ENCODE measurements at places on chromosomes 7 and 10.

- DNase-seq = no peak
These were observed 515.6 kb downstream of the CALN1 start for GRCh38 chr7:71896535-71896934.

DNA sequence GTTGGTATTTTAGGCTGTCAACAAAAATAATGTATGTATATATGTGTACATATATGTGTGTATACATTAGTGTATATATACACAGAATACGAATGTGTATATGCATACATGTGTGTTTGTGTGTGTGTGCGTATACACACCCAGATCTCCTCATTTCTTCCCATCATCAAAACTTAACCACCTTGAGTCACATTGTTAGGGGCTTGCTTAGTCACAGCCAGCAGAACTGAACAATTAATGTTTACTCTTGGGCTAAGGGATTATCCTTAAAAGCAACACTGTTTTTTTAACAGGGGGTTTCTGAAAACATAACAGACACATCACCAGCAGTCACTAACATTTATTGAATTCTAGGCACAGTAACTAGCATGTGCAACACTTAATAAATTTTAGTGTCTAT is 83.0 kb upstream of the ASAH2 start:
- no peak for DNase-seq

GRCh38 chr10:50407076-50407801 is 155.9 kb upstream of the ASAH2 start:
- DNase-seq = no peak

DNA sequence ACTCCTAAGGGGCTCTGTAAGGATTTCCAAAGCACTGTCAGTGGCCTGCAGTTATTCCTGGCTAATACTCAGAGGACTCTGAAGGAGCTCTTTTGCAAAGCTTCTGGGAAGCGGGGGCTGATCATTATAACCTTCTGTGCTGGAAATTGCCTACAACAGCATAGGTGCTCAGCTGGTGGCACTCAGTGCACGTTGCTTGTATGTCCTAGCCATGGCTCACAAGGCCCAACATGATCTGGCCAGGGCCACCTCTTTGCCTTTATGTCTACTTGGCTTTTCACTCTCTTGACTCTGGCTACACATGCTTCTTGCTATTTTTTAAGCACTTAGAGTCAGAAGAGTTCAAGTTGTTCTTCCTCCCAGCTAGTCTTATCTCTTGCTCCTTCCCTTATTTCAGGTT is 17.5 kb downstream of the LAMB4 start:
- DNase-seq = no peak

DNA sequence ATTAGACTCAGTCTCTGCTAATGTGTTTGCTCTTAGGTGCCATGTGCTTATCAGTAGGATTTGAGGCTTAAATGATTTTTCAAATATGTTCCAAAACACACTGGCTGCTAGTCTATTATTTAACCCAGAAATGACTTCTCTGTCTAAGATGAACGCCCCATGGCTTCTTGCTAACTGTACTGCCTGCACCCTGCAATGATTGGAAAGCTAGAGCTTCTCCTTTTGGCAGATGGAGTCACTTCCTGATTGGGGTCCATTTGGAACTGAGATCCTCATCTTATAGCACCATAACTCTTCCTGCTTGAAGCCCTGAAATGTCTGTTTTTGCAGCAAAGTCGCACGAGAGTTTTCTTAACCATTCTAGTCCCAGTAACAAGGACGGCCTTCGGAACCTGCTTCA is 186.5 kb upstream of the ADO start:
- DNase-seq = no peak

- no peak for DNase-seq
These were observed 49.8 kb upstream of the AKR1E2 start for GRCh38 chr10:4776234-4776638.

DNA sequence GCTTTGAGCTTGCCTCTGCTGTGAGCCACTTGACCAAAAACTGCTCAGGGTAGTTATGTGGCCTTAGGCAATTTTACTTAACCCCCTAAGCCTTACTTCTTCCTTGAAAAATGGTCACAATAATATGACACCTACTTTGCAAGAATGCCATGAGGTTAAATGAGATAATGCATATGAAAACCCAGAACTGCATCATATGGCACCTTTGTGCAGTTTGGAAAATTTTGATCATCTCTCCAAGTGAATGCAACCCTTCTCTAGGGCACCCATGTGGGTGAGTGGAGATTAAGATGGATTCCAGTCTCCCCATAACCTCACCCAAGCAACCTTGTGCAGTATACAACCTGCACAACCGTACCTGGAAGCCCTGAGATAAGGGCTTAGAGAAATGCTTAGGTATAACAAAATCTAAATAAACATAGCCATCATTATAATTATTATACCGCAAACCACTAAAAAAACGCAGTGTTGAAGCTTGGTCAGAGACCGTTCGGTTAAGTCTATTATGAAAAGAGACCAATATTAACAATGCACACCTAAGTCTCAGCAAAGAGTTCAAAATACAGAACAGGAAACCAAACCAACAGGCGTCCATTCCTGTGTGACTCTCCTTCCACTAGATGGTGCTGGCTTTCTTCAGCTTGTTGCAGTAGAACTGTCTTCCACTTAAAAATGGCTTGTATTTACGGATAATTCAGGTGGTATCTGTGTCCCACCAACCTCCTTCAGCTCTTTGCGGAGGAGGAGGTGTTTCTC is 21.0 kb upstream of the ASB15 start:
- DNase-seq = peak; percentile 41

DNA sequence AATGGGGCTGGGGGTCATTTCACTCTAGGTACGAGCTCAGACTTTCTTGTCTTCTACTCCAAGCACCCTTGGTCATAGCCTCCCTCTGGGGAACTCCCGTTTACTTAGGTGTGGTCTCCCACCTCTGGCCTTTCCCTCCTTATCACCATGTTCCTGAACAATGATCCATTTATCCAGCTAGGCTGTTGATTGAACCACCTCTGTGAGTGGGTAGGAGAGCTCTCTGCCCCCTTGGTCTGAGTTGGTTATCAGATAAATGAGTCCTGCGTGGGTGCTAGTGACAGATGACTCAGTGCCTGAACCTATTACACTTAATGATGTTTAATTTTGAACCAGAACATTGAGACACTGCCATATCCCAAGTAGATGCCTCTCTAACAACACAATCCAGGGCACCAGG is 9.4 kb downstream of the BLNK start:
- DNase-seq = no peak

- no peak for DNase-seq
These were observed 18.3 kb downstream of the CYP26A1 start for GRCh38 chr10:93091960-93092359.

- DNase-seq = no peak
These were observed 718 bp upstream of the UMAD1 start for GRCh38 chr7:7639847-7640220.

- DNase-seq = no peak
These were observed 1.8 kb downstream of the ADARB2 start for GRCh38 chr10:1735562-1735961.

DNA sequence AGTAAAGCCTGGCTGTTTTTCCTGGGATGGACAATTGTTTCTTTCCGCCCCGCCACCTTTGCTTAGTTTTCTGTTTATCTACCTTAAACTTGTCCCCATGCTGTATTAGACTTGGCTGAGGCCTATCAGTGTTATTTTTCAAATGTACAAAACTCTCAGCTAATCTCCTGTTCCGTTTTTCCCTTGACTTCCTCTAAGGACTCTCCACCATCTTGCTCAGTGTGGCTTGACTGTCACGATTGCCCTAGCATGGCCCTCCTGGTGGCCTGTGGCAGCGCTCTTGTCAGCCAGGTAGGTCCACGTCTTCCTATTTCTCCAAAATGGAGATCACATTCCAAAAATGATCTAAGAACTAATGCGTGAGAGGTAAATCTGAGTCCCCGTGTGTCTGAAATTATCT is 36.7 kb downstream of the BAIAP2L1 start:
- no peak for DNase-seq

GRCh38 chr7:100476903-100477870 is 1.8 kb downstream of the TSC22D4 start:
- no peak for DNase-seq
